ENCODE measurements at places on chromosomes 13 and 19. TPM values are rescaled to one million over a fixed set of nuclear protein-coding genes. Genes with fewer than 3 reads are reported as not detected.
A peak's percentile ranks its signal among the peaks of the same experiment; 100 is the strongest.

DNA sequence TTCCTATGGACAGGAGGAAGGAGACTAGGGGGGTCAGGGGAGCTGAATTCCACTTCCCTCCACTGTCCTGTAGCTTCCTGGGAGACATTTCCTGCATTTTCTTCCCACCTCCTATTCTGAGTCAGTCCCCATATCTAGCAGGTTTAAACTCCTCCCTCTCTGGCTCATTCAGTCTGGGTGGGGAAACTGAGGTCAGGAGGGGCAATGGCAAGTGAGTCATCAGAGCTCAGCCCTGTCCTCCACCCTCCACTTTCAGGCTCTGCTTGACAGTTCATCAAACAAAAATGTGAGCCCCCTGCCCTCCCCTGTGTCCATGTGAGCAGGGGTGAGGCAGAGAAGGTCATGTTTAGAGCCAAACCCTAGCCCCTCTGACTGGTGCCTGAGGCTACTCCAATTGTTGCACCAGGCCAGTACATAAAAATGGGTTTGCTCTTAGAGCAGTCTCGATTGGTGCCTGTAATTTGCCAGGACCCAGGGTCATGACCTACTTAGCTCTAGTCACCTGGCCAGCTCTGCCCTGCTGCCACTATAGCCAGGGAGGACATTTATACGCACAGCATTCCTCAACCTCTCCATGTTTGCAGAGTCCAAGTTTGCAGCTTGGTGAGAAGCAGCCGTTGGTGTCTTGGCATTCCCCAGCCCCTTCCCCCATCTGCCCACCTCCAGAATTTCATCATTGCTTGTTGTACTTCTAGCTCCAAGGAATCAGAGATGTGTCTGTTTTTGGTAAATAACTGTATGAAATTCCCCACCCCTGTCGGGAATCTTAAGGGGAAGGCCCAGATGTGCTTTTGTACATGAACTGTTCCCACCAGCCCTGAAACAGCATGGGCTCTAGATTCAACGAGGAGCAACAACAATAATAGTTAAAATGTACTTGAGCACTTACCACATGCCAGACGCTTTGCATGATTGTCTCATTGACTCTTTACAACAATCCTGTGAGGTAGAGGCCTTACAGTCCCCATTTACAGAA is 20.7 kb downstream of the SAMD4B start:
- no peaks in the 10 kb centered on the region for H3K4me1 ChIP-seq
- no peaks in the 10 kb centered on the region for H3K27me3 ChIP-seq
- H3K36me3 ChIP-seq, result peaks cover 88% of the 10 kb centered on the region
- no peak for DNase-seq
- H3K27ac ChIP-seq, result peak overlapping the region; percentile 63
- H3K4me3 ChIP-seq, result no peak overlapping the region

DNA sequence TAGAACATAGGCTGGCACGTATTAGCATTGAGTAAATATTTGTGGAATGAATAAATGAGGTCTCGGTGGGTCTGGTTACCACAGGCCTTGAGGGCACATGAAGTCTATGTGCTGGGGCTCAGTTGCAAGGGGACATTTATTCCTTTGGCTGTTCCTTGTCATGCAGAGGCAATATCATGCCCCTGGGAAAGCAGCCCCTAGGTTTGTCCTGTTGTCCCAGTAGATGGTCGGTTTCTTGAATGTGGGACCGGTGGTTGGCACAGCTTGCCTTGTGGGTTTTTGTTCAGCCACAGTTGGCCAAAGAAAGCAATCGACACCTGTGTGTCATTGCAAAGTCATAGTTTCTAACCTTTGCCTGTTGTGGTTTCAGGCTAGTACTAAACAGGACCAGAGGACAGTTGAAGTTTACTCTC is 24.7 kb upstream of the GPR183 start:
- no peaks in the 10 kb centered on the region for H3K27me3 ChIP-seq
- H3K4me3 ChIP-seq, result no peak overlapping the region
- H3K4me1 ChIP-seq, result peaks cover 8% of the 10 kb centered on the region
- H3K27ac ChIP-seq, result no peak overlapping the region
- H3K36me3 ChIP-seq, result peaks cover 42% of the 10 kb centered on the region

OVOL3 gene
- total RNA-seq, result not detected

GRCh38 chr13:28355822-28356371 is 139.0 kb downstream of the FLT1 start:
- H3K27ac ChIP-seq, result no peak overlapping the region
- peaks cover 31% of the 10 kb centered on the region for H3K36me3 ChIP-seq
- H3K27me3 ChIP-seq, result no peaks in the 10 kb centered on the region
- H3K4me1 ChIP-seq, result peaks cover 20% of the 10 kb centered on the region

GRCh38 chr13:75160984-75161383 is 321.0 kb downstream of the TBC1D4 start:
- no peaks in the 10 kb centered on the region for H3K36me3 ChIP-seq
- no peak for DNase-seq
- H3K4me3 ChIP-seq, result no peak overlapping the region
- no peaks in the 10 kb centered on the region for H3K4me1 ChIP-seq
